ENCODE measurements at places on chromosomes 6 and 20.

DNA sequence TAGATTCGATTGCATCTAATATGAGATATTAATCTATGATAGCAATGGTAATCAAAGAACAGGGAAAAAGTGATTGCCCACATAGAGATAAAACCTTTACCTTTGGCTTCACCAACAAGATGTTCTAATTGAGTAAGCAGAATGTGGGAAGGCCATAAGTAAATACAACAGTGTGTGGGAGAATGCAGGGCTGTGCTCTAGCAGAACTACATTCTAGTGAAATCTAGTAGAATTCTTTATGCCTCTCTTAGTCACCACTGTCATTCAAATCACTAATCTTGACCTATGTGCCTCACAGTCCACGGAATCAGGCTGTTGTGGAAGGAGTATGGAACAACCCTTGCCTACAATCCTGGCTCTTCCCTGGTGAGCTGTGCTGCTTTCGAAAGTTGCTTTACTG lies 30.4 kb upstream of the MCM9 start:
- no peak for DNase-seq

GRCh38 chr6:153043719-153044118 lies 41.2 kb upstream of the MTRF1L start:
- DNase-seq = no peak

DNA sequence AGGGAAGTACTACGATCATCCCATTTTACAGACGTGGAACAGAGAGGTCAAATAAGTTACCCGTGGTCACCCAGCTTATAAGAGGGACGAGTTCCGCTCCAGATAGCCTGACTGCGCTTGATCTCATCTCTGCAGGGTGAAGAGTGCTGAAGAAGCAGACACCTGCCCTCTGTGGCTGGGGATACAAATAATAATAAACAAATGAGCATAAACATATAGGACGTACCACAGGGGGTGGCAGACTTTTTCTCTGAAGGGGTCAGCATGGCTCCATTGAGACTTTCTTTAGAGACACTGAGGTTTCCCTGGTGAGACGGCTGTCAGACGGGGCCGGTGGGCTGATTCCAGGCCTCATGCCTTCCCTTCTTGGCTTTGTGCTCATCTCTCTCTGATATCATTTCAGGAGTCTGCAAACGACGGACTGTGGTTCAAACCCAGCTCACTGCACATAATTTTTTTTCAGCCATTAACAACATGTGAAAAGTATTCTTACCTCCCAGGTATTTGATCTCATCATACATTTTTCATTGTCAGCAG lies 47.1 kb downstream of the IRF4 start:
- DNase-seq = no peak

DNA sequence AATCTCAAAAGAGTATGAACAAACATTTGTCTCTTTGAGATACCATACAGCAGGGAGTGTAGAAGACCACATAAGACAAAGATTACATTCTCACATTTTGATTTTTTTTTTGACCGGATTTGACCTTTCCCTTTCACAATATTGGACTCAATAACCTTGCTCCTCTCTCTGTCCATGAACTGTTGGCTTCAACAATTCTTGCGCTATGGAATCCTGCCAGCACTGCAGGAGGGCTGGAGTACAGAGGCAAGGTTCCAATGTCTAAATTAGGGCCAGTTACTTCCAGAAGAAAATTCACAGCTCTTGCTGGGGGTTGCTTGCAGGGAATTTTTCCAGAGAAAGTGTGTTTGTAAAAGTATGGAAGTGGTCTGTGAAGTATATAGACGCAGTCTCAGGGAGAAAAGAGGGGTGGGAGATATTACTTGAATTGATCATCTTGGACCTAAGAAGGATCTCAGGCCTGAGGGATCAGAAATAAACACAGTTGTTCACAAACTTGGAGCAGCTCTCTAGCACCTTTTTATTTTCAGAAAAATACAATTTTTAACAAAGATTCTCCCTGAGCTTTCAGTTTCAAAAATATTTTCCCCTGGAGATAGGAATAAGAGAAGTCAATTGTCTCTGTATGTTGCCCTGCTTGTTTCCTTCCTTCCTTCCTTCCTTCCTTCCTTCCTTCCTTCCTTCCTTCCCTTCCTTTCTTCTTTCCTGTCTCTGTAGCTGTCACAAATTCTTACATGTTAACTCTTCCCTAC lies 765.9 kb downstream of the BCKDHB start:
- no peak for DNase-seq

DNA sequence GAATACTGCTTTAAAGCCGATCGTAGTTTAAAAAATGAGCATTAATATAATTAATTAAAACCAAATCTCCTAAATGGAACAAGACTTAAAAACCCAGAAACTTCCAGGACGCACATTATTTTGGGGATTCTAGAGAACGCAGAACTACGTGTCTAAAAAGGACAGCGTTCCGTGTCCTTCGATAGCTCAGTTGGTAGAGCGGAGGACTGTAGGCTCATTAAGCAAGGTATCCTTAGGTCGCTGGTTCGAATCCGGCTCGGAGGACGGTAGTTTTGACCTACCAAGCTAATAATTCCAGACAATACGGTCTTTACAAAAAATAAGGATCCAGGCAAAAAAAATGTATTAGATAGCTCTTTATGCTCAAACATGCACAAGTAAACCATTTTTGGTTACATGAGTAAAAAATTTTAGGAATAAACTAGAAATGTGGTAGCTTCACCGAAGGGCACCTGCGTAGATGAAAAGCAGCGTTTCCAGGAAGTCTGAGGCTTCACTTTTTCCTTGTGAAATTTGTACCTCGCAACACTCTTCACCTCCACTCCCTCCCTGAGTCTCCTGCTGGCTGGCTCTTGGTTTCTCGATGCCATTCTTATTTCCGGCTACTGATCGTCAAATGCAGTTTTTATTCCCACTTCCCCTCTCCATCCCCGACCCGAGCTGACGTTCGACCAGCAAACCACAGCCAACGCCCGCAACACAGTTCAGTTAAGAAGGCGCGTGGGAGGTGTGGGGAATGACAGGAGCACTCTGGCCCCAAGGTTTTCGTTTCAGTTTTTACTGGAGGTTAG lies 19.6 kb upstream of the ABT1 start:
- DNase-seq = no peak

DNA sequence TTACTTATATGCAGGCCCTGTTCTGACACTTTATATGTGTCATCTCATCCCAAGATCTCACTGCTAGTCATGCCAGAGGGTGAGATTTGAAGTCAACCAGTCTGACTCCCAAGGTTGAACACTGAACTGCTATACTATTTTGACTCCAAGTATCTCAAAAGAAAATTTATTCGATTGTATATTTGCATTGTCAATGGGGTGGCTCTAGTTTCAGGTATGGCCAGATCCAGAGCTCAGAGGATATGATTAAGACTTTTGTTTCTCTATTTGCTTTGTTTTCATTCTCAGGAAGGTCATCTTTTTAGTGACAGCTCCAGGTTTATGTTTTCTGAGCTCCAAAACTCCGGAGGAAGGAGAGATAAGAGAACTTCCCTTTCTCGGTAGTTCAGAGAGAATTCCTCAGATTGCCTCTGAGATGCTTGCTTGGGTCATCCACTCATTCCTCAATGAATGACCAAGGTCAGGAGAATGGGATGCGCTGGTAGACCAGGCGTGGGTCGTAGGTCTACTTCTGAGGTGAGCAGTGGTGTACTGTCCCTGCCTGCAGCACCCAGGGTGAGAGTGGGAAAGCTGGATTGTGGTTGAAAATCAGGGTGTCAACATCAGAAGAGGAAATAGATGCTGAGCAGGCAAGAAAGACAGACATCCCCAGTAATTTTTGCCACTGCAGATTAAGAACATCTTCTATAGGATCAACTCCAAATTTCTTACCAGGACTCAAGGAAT lies 99.3 kb downstream of the PFDN4 start:
- DNase-seq = no peak

DNA sequence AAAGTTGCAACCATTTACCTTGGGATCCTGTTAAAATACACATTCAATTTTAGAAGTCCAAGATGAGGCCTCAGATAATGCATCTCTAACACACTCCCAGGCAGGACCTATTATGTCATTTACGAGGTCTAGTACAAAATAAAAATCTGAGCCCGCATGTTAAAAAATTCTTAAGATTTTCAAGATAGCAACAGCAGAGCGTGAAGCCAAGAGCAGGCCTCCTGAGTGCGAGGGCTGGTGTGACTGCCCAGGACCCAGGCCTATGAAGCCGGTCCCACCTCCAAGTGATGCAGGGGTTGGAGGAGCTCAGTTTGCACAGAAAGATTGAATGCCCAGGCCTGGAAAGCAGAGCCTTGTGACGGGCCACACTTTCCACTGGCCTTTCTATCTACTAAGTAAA lies 211.1 kb upstream of the KCNQ5 start:
- DNase-seq = no peak

GRCh38 chr20:35726842-35727711 lies 15.0 kb downstream of the RBM39 start:
- no peak for DNase-seq

DNA sequence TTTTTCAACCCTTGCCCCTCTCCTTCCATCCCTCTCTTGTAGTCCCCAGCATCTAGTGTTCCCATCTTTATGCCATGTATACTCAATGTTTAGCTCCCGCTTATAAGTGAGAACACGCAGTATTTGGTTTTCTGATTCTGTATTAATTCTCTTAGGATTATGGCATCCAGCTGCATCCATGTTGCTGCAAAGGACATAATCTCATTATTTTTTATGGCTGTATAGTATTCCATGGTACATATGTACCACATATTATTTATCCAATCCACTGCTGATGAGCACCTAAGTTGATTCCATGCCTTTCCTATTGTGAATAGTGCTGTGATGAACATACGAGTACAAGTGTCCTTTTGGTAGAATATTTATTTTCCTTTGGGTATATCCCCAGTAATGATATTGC lies 66.8 kb downstream of the UNC5CL start:
- no peak for DNase-seq

Data from effector memory CD4-positive, alpha-beta T cell (primary cell).